Thyroid gland (tissue), 4 donors: ENCODE measurements at places on chromosomes 12 and 14. TPM values are rescaled to one million over a fixed set of nuclear protein-coding genes. Genes with fewer than 3 reads are reported as not detected.

DNA sequence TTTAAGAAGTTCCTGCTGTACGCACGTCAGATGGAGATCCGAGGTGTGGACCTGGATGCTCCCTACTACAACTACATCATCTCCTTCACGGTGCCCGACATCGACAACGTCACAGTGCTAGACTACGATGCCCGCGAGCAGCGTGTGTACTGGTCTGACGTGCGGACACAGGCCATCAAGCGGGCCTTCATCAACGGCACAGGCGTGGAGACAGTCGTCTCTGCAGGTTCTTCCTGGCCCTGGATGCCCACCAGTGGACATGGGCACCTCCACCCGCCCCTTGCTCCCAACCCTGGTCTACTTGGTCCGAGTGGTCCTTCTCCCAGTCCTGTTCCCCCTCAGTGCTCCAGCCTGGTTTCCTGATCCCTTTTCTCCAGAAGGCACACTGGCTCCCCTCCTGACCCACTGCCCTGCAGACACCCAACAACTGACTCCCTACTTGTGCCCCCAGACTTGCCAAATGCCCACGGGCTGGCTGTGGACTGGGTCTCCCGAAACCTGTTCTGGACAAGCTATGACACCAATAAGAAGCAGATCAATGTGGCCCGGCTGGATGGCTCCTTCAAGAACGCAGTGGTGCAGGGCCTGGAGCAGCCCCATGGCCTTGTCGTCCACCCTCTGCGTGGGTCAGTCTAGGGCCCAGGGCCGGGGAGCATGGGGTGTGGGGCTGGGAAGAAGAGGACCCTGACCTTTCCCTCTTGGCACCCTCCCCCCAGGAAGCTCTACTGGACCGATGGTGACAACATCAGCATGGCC, 32.1 kb upstream of the LRP1-AS start:
- no peak for DNase-seq

Gene ANG
- 17.6 TPM for total RNA-seq

DNA sequence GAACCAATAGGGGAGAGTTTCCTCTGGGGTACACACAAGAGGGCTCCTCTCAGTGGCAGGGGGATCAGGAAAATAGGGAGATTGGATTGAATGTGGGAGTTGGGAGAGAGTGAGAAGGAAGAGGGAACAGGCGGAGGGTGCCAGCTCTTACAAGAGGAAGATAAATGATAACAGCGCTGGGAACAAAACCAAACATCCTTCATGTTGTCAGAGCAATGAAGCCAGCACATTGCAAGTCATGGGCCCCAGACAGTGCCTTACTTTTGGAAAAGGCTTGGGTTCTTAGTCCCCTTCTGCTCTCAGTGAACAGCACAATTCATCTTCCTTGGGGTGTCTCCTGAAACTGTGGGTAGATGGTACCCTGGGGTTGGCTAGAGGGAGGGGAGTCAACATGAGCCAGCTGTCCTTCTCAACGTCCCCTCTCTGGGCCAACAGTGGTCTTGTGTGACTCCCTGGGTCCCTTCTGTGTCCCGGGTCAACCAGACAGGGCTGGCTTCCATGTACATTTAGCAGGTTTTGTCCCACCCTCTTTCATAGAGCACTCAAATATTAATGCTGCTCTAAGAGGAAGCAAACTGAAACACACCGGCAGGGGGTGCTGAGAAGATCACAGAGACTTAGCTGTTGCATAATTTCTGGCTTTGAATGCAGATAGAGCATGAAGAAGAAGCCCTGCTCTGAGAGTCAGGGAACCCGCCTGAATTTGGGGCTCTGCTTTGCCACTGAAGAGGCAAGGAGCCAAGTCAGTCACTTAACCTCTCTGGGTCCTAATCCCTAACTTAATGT, 138.5 kb downstream of the ESRRB start:
- DNase-seq, result peak; percentile 22

DNA sequence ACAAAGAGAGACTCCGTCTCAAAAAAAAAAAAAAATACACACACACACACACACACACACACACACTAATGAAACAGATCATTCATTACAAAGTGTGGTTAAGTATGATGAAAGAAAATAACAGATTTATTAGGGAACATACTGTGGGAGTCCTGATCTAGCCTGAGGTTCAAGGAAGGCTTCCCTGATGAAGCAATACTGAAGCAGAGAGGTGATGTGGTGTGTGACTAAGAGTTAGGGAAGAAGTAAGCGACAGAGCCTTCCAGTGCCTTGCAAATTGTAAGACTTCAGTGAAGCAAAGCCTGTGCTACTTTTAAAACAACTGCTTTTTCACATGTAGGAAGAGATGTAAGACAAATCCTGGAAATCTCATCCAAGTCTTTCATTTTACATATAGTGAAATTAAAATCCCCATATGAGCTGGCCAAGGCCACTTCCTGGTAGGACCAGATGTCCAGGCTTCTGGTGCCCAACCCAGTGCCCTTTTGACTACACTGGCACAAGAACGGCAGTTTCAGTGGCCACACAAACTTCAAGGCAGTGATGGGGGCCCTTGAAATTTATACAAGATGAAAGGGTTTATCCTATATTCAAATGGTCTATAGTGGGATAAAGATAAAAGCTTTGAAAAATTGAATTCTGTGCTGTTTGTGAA, 86.2 kb downstream of the STON2 start:
- DNase-seq, result peak; percentile 39

Gene B3GNT4
- total RNA-seq, result not detected

Gene RIMBP2
- 0.81 TPM for total RNA-seq

Gene RAD9B
- total RNA-seq, result 0.40 TPM

Gene ISCU
- total RNA-seq, result 252 TPM

GRCh38 chr12:123543541-123543940, 10.0 kb upstream of the RILPL1 start:
- DNase-seq, result no peak

DNA sequence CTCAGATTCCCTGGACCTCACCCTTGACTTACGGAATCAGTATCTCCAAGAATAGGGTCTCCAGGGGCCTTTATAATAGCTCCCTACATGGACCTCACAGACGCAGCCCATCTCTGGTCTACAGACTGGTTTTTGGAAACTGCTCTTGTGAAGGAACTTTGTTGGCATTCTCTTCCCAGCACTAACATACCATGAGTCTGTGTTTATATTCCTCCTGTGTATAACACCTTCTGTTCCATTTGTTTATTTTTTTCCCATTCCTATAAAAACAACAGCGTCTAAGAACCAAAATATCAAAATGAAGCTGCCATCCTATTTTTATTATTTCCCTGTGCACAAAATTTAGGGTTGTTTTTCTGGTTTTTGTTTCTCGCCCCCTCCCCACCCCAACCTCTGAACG, 131.1 kb downstream of the NEDD1 start:
- no peak for DNase-seq

Gene PRB2
- not detected for total RNA-seq

DNA sequence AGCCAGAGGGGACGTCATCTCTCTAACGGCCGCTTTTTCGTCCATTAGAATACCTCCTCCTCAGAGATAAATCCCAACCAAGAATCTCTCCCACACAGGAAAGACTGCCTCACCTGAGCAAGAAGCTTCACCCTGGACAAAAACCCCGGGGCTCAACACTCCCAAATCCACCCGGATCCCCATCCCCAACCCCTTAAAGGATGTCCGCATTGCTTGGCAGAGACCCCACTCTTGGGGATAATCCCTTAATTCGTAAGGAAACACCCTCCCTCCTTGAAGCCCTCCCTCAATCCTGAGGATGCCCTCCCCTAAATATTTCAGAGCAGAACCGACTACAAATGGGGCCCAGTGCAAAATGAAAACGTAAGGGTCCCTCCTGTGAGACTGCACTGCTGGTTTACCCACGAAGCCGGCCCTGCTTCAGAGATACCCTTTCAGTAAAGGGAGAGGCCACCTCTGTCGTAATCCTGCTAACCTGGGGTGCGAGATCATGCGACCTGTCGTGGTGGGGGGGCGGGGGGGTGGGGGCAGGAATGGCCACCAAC, 655 bp upstream of the DYNLL1 start:
- peak; percentile 2 for DNase-seq

DNA sequence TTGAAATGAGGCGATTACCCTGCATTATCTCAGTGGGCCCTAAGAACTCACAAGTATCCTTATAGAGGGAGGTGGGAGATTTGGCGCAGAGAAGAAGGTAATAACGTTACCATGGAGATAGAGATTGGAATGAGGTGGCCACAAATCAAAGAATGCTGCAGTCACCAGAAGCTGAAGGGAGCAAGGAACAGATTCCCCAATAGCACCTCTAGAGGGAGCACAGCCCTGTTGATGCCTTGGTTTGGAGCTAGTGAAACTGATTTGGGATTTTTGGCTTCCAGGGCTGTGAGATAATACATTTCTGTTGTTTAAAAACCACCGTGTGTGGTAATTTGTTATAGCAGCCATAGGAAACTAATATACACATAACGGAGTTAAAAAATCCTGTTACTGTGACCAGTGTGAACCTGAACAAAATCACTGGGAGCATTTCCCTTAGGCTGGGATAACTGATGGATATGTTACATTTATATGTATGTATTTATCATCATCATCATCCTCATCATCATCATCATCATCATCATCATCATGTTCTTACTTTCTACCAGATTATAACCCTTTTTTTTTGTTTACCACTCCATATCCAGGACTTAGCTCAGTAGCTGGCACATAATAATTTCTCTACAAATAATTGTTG, 100.3 kb downstream of the LIN7A start:
- DNase-seq, result peak; percentile 38

GRCh38 chr12:24554612-24555295, 394.1 kb downstream of the BCAT1 start:
- DNase-seq, result peak; percentile 68

DNA sequence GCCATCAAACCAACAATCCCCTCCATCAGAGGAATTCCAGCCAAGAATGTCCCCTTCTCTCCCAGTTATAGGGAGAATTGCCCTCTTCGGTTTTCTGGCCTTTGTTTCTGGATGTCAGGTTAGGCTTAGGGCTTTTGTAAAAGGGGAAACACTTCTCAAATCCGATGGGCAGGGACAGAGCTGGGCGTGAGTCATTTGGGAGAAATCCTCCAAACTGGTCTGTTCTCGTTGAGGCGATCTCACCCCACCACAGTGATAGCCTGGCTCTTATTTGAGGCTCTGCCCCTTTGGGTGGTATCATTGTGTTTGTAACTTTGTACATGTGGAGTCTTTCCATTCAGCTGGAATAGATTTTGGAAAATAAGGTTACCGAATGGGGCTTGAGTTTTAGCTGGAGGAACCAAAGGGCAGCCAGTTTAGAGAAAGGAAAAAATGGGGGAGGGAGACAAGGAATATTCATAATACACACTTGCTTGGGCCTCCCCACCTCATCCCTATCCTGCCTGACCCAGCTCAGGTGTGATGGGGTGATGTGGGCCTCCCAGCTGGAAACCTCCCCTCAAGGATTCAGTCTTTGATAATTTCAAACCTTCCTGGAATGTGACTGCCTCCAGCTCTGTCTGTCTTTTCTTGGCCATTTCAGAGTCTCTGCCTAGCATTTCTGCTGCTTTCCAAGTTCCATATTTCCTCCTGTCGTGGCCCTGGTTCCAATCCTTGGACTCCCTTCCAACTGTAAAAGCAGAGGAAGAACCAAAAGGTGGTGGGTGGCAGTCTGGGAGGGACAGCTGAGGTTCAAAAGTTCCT, 7.5 kb downstream of the HOXC4 start:
- no peak for DNase-seq

DNA sequence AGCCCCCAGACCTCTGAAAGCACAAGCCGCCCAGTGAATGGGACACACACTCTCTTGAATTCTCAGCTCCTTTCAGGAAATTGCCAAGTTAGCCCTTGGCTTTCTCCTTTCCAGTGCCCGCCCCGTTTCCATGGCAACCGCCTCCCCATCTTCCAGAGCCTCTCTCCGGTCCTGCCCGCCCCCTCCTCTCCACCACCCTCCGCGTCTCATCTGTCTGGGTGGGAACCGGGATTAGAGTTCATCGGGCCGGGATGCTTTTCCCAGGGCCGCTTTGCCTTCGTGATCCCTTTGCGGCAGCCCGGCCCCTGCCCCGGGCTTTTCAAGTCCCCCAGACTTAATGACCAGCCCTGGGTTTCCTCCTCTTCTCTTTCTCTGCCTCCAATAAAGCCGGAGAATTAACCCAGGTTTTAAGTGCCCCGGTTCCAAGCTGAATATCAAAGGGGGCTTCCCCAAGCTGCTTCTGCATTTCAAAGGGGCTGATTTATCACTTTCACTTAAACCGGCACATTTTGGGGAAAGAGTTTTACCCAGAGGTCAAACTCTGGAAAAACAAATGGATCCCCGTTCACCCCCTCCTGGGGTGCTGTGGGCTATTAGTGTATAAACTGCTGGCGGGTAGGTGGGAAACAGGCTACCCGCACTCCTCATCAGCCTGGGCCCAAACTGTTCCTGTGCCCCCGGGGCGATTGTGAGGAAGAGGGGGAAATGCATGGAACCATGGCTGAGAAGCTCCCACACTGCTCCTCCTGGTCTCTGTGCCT, 101.7 kb downstream of the ZFP36L1 start:
- no peak for DNase-seq

Gene RPL10L
- not detected for total RNA-seq

DNA sequence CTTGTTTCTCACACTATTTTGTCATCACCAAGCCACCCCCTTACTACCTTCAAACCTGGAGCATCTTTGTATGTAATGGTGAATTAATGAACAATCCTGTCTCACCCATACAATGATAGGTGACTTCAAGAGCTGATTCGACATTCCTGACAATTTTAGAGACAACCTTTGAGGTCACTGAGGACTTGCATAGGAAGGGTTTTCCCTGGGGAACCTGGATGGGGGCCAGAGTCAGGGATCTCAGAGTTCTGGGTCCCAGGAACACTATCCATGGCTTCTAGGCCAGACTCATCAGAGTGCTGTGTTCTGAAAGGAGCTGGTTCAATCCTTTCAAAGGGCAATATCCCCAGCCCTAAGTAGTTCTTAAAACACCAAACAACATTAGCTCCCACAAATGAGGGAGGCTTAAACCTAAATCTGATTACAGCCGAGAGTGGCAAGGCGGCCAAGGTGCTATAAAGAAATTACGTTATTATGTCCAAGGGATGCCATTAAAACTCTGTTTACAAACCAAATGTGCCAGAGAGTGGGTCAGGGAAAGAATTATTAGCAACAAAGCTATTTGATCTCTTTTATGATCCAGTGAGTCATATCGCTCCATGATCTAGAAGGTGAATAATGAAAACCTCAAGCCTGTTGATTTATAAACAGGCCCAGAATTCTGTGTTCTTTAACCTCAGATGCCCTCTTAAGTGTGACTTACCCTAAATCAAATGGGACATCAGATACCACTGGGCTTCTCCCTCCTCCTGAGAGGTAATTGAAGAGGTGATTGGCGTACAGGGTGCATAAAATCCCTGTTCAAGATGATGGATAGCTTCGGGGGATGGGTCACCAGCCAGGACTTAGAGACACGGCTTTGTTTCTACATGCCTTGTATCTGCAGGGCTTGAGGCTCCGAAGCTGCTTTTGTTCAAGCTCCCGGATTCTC, 230.2 kb upstream of the TBX3 start:
- no peak for DNase-seq

Gene OAS3
- 5.8 TPM for total RNA-seq

Gene MVK
- 27.4 TPM for total RNA-seq

- peak; percentile 71 for DNase-seq
Observed at GRCh38 chr12:1662761-1663439, 28.0 kb upstream of the ADIPOR2 start.
